RPMI7951 (cell line): ENCODE measurements at places on chromosomes 2 and 18. TPM values are rescaled to one million over a fixed set of nuclear protein-coding genes. Genes with fewer than 3 reads are reported as not detected.

PLB1 gene
- total RNA-seq, result 0.12 and 1.6 TPM in 2 replicates

OR6B2 gene
- total RNA-seq, result not detected in 2 replicates

PAX8 gene
- total RNA-seq, result 5.4 and 12.6 TPM in 2 replicates

KLHL41 gene
- total RNA-seq, result 0.12 and 0.20 TPM in 2 replicates

GRCh38 chr2:83470928-83471327 lies 988.2 kb downstream of the SUCLG1 start:
- no peak for DNase-seq

GRCh38 chr2:102107741-102108070 lies 34.8 kb upstream of the IL1R1 start:
- DNase-seq, result peak; percentile 57

DNA sequence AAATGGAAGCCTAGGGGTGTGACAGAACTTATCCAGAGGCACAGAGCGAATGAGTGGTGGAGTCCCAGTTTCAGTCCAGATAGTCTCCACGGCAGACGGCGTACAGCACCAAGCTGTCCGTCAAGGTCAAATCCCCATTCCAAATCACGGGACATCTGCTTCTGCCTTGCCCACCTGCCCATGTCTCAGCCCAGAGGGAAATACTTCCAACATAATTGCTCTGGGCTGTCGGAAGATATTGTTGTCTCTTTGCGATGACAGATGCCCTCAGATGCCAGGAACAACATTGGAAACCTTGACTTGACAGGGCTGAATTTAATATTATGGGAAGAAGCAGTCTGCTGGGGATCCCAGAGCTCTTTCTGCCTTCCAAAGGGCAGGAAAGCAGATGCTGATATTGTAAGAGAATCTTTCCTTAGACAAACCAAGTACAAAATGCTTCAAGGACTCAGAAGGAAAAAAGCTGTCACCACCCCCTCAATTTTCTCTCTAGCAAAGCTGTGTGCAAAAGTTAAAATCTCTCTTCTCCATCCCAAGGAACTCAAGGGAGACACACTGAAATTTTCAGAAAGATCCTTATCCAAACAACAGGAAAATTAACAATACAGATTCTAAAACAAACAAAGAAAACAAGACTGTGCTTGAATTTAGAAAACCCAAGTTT lies 364.0 kb downstream of the LRATD1 start:
- no peak for DNase-seq

DNA sequence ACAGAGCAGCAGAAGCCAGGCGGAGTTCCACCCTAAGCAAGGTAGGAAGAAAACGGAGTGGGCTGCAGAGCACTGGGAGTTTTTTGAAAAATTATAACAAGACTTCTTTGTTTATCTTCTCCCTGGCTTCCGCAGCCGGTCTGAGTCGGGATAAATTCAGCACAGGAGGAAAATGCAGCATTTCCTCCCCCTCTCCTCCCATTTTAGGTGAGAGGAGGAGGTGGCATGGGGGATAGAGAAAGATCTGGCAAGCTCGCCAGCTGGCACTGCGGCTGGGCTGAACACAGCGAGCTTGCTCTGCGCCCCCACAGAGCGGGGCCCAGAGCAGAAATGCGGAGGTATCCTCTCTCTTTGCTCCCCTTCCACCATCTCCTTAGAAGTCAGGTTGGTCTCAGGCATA lies 17.7 kb upstream of the CHRNA1 start:
- no peak for DNase-seq

GRCh38 chr2:134583997-134584520 lies 134.7 kb downstream of the TMEM163 start:
- peak; percentile 37 for DNase-seq

DNA sequence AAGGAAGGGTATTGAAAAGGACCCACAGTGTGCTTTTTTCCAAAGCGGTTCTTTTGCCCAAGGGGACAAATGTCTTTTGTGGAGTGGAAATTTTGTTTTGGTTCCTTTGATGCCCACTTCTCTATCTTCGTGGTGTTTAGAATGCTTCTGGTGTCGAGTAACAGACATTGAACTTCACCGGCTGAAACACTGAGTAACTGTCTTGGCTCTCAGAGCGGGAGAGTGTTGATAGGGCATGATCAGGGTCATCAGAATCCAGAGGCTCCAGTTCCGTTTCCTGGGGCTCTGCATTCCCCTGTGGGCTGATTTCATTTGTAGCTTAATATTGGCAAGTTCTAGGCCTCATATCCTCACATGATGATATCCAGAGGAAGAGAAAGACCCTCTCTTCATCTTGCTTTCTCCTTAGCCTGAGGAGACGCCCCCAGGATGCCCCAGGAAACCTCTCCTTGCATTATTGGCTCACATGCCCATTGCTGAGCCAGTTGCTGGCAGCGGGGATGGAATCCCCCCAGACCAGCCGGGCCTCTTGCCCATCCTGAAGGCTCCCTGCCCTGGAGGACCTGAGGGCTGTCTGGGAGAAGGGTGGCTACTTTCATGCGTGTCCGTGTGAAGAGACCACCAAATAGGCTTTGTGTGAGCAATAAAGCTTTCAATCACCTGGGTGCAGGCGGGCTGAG lies 27.9 kb upstream of the AGFG1 start:
- DNase-seq, result peak; percentile 14

- DNase-seq, result peak; percentile 27
Measured at GRCh38 chr2:86518481-86518880, 44.8 kb downstream of the CHMP3 start.

IL36RN gene
- total RNA-seq, result not detected in 2 replicates

RTP5 gene
- total RNA-seq, result not detected in 2 replicates

GRCh38 chr2:241194811-241195210 lies 6.3 kb downstream of the ANO7 start:
- no peak for DNase-seq

ABCA12 gene
- under 0.01 TPM in 1 of 2 replicates, not detected in the other for total RNA-seq

CFAP53 gene
- total RNA-seq, result 0.36 and 0.68 TPM in 2 replicates

GRCh38 chr2:195121341-195121740 lies 535.7 kb upstream of the SLC39A10 start:
- DNase-seq, result no peak
